Stimulated activated naive CD4-positive, alpha-beta T cell treated with Interleukin-2 at 50 U/mL for 16 hours (primary cell): ENCODE measurements at places on chromosomes 1 and 21.

- DNase-seq = no peak
Measured at GRCh38 chr1:211329764-211330201, 3.1 kb downstream of the TRAF5 start.

GRCh38 chr1:169260478-169261151 is 107.0 kb downstream of the NME7 start:
- DNase-seq = no peak

- no peak for DNase-seq
Measured at GRCh38 chr1:201214886-201215285, 24.3 kb downstream of the IGFN1 start.

DNA sequence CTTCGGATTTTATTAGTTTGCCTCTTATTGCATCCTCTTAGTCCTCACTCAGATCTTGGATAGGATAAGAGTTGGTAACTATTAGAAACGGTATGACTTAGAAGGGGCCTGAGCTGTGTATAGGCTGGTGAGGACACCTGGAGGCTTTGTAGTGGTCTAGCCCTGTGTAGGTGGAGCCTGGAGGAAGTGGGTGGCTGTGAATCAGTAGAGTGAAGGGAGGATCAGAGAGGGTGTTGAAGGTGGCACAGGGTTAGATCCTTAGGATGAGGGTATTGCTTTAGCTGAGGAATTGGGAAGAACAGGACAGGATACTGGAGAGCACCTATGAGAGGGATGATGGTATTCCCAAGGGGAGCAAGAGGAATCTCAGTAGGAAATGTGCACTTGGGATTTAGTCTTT is 5.7 kb downstream of the VANGL1 start:
- no peak for DNase-seq

GRCh38 chr1:223363057-223363855 is 720 bp downstream of the SUSD4 start:
- peak; percentile 27 for DNase-seq

- DNase-seq = no peak
Measured at GRCh38 chr1:97996880-97997279, 76.0 kb upstream of the DPYD start.

- no peak for DNase-seq
Measured at GRCh38 chr21:24714646-24715200, 892.6 kb downstream of the MRPL39 start.

- peak; percentile 9 for DNase-seq
Measured at GRCh38 chr1:227192163-227192562, 126.1 kb downstream of the CDC42BPA start.

DNA sequence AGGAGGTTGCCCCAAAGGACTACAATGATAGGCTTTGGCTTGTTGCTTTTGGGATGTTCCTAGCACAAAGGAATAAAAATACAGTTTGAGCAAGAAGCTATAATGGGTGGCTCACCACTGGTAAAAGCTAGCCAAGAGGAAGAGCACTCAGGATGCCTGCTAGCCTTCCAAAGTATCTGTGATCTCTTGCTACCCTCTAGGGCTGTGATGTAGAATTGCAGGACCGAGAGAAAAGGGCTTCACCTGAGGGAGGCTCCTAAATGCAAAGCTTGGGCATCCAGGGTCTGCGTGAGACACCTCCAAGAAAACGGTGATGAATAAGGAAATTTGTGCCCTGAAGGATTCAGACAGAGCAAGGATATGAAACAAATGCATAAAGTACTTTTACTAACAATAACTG is 17.7 kb downstream of the IVL start:
- no peak for DNase-seq

DNA sequence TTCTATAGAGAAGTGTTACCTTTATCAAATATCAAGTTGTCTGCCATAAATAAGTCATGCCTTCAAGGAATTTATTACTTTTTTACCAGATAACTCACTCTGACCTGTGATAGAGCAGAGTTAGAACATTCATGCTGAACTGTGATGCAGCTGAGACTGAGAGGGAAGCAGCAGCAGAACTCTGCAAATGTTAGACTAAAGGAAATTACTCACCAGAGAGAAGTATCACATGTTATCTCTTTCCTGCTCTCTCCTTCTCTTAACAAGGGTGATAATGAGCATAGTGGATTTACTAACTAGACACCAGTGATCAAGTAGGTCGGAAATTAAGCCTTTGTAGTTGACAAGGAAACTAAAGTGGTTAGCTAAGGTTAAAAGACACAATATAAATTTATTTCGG is 181.6 kb downstream of the RASAL2 start:
- DNase-seq = no peak

DNA sequence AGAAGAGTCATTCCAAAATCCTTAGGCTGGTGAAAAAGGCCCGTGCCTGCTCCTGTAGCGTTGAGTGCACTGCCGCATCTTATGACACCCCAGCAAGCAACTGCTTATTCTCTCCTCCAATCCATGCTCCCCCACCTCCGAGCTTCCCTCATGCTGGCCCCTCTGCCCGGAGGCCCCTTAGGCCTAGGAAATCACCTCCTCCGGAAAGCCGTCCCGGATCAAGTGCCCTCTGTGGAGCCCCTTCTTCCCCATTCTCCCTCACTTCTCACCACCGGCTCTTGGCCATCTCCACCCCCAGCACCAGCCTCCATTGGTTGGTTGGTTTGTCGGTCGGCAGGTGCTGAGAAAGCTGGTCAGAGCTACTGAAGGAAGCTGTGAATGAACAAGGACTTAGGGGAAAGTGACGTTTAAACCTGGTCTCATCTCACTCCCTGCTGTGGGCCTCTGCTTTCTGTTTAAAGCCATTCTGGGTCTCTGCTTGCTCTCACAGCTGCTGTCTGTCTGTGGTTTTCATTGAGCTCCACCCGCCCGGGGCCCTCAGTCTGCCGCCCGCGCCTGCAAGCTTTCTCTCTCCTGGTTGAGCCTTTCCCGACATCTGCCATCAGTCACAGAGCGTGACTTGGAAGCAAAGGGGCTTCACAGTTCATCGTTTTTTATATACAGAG is 122.2 kb downstream of the KCNN3 start:
- DNase-seq = peak; percentile 23

DNA sequence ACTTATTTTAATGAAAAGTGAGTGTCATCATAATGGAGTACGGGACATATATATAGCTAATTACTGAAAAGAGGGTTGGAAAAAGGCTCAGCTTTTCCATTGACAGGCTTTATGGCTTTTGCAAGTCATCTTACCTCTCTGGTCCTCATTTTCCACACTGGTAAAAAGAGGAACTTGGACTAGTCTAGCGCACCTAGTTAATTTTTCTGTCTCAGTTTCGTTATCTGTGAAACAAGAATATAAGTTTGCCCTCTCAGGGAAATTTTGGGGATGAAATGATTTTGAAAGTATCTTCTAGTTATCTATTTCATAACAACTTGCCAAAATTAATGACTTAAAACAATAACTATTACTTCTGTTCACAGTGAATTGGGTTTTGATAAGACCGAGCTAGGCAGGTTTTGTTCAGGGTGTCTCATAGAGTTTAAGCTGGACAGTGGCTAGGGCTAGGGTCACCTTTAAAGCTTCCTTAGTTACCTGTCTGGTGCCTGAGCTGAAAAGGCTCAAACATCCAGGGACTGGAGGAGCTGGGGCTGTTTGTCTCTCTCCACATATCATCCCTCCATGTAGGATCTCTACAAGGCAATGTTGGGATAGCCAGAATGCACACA is 91.7 kb downstream of the TYW3 start:
- DNase-seq = no peak

DNA sequence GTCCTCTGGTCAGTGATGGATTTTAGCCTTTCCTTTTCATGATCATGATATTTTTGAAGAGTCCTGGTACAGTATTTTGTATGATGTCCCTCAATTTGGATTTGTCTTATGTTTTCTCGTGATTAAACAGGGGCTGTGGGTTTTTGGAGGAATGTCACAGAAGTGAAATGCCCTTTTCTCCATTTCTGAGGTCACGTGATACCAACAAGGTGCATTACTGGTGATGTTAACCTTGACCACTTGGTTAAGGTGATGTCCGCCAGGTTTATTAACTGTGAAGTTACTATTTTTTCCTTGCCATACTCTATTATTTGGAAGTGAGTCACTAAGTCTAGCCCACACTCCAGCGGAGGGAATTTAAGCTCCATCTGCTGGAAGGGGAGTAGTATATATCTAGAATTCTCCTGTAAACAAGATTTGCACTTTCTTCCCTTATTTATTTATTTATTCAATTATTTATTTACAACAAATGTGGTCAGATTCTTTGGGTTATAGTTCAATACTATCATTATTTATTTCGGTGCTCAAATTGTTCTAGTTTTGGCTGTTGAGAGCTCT is 123.4 kb downstream of the HIVEP3 start:
- DNase-seq = no peak

GRCh38 chr1:170590921-170591705 is 59.1 kb downstream of the GORAB start:
- no peak for DNase-seq

- no peak for DNase-seq
Measured at GRCh38 chr1:210535761-210536160, 207.1 kb downstream of the HHAT start.

GRCh38 chr1:3159121-3159520 is 90.1 kb downstream of the PRDM16 start:
- DNase-seq = no peak

DNA sequence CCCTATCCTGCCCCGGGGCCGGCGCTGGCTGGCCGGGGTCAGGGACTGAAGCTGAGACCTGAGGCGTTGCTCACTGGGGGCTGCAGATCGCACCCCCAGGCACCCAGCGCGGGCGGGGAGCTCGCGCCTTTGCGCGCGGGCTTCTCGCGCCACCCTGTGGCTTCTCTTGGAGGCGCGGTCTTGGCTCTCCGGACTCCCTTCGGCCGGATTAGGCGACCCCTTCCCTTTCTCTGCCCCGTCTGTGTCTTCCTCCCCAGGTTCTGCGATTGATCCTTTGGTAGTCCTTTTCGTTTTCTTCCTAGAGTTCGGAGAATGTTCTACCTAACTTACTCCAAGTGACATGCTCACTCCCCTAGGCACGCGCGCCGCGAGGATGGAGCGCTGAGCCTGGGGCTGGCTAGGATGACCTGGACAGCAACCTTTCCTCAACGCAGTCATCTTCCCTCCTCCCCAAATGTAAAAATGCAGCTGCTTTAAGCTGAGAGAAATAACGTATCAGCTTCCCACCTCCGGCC is 495 bp upstream of the NTRK1 start:
- DNase-seq = peak; percentile 46

- DNase-seq = no peak
Measured at GRCh38 chr1:17520473-17521319, 18.8 kb upstream of the ARHGEF10L start.

DNA sequence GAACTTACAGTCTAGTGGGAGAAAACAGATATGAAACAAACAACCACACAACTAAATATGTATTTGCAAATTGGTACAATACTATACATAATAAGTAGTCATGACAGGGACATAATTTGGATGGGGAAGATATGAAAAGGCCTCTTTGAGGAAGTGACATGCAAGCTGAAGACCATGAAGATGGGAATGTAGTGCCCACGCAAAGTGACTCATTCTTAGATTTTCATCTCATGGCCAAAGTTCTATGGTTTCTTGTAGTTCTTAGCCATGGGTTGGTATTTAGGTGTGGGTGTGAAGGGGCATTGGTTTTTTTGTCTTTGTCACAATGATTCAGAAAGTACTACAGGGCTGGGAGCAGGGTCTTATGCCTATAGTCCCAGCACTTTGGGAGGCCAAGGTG is 105.4 kb upstream of the FAM78B start:
- no peak for DNase-seq

- DNase-seq = no peak
Measured at GRCh38 chr1:29786791-29787732, 550.7 kb downstream of the PTPRU start.

- no peak for DNase-seq
Measured at GRCh38 chr1:119453021-119453420, 38.1 kb downstream of the HSD3B2 start.

DNA sequence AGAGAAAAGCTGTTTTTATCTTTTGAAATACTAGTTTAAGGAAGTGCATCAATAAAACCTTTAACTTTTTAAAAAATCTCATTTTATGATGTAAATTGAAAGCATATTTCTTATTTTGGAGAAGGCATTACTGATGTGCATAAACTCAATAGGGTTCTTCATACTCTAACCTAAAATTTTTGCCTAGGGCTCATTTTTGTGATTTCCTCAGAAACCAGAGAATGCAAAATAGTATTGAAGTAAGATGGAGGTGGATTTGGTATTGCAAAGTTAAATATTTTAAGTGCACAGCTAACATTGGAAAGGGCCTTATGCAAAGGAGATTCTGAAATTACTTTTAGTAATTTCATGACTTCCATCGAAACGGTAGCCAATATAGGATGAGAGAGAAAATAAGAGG is 101.9 kb downstream of the PTGER3 start:
- DNase-seq = no peak

- DNase-seq = no peak
Measured at GRCh38 chr1:209367061-209367772, 216.3 kb upstream of the CAMK1G start.

GRCh38 chr1:67532452-67533216 is 102.4 kb upstream of the SERBP1 start:
- peak; percentile 1 for DNase-seq

DNA sequence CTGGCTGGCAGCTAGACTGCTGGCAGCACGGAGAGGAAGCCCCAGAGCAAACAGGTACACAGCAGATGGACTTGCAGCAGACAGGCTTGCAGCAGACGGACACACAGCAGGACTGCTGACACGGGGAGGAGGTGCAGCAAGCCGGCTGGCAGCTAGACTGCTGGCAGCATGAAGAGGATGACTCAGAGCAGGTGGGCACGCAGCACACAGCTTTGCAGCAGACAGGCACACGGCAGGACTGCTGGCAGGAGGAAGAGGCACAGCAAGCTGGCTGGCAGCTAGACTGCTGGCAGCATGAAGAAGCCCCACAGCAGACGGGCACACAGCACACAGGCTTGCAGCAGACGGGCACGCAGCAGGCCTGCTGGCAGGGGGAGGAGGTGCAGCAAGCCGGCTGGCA is 498 bp downstream of the KRTAP10-2 start:
- DNase-seq = no peak
